ENCODE measurements at places on chromosomes 6 and 20.

DNA sequence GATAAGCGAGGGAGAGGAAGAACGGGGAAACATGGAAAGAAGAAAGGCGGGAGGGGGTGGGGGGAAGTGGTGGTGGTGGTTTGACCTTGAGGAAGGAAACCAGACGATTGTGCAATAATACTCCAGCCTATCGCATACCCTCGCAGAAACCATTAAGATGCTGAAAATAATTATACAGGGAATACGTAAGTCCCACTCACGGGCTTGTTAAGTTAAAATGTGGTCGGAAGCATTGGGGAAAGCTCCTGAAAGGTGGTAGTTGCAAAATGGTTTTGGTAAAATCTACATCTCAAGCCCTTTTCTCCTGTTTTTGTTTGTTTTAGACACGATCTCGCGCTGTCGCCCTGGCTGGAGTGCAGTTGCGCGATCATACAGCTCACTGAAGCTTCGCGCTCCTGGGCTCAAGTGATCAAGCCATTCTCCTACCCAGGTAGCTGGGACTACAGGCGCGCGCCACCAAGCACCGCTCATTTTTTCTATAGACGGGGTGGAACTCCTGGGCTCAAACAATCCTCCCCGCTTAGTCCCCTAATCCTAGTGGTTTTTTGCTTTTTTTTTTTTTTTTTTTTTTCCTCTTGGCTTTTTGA, 128.9 kb upstream of the ZNF184 start:
- no peak for DNase-seq

GRCh38 chr6:139752086-139752485, 377.6 kb upstream of the CITED2 start:
- no peak for DNase-seq

- DNase-seq, result no peak
These were observed 191.7 kb downstream of the ESR1 start for GRCh38 chr6:151999194-151999593.

- no peak for DNase-seq
These were observed 382.8 kb downstream of the EPM2A start for GRCh38 chr6:145352382-145353080.

- DNase-seq, result no peak
These were observed 2.1 kb upstream of the RRAGD start for GRCh38 chr6:89414215-89414614.

GRCh38 chr6:16730738-16731477, 30.4 kb downstream of the ATXN1 start:
- peak; percentile 61 for DNase-seq

DNA sequence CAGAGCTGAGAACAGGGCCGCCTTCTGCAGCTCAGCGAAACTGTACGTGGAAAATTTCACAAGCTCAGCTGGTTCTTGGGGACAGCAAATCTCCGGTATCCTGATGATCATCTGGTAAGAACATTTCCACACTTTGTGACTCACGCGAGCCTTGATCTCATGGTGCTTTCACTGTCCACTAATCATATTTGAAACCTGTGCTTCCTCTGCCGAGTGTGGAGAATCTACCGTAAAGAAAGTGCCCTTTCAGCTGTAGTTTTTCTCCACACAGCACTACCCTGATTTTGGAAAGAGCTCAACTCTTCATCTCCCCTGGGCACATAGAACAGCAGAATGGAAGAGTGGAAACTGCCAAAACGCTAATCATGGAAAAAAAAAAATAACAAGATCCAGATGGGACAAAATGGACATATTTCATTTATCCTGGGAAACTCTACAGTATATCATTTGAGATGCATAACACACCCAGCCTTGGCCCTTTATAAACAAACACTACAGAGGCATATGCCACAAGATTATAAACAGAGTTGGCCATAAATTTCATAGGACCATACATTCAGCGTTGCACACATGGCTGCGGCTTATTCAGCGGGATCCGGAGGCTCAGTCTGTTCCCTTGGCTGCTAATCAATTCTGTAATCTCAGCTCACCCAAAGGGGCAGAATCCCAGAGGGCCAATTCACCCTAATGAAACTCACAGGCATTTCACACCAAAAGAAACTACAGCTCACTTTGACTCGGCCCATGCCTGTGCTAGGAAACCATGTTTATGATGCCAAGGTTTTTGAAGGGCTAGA, 434.5 kb downstream of the HDGFL1 start:
- DNase-seq, result peak; percentile 95

GRCh38 chr6:130514712-130515111, 148.9 kb downstream of the TMEM200A start:
- DNase-seq, result no peak

DNA sequence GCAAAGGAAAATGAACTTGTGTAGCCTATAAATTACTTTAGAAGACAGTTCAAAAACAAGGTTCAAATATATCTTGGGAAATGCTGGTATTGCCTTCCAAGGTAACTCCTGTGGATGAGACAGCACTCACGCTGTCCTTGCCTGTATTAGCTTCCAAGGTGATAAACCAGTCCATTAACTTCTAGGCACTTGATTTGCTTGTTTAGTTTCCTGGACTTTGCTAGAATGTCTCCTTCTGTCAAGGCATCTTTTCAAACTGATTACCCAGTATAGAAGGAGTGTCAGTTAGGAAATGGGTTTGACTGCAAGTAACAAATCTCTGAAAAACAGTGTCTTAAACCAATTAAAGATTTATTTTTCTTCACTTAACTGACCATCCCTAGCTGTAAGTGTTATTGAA, 103.4 kb upstream of the SLC22A23 start:
- DNase-seq, result no peak

DNA sequence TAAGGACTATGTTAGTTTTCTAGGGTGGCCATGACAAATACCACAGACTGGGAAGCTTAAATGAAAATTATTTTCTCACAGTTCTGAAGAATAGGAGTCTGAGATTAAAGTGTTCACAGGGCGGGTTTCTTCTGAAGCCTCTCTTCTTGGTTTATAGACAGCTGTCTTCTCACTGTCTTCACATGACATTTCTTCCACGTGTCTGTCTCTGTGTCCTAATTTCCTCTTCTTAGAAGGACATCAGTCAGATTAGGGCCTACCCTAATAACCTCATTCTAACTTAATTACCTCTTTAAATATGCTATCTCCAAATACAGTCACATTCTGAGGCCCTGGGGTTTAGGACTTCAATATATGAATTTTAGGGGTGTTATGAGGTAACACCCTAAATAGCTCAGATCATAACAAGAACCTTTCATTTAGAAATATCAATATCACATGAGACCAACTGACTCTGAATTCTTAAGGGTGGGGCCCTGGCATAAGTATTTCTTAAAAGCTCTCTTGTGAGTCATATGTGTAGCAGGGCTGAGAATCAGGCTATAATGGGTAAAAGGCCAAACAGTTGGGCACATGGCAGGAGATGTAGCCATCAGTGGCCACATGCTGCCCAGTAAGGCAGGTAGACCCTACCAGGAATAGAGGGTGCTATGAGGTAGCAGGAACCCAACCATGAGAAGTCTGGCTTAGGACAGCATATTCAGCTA, 62.0 kb upstream of the TENT5A start:
- no peak for DNase-seq

- DNase-seq, result no peak
These were observed 20.0 kb upstream of the SIRPA start for GRCh38 chr20:1875183-1875554.

GRCh38 chr6:125188037-125188436, 34.5 kb downstream of the TPD52L1 start:
- peak; percentile 67 for DNase-seq

- DNase-seq, result no peak
These were observed 128.3 kb downstream of the UTRN start for GRCh38 chr6:144413418-144413817.

- no peak for DNase-seq
These were observed 46.1 kb upstream of the UNC93A start for GRCh38 chr6:167244991-167245390.

GRCh38 chr20:38229376-38230252, 30.9 kb downstream of the KIAA1755 start:
- no peak for DNase-seq

- peak; percentile 26 for DNase-seq
These were observed 3.6 kb upstream of the MATN4 start for GRCh38 chr20:45311589-45312211.

- no peak for DNase-seq
These were observed 172.6 kb downstream of the BMP2 start for GRCh38 chr20:6940048-6940447.

DNA sequence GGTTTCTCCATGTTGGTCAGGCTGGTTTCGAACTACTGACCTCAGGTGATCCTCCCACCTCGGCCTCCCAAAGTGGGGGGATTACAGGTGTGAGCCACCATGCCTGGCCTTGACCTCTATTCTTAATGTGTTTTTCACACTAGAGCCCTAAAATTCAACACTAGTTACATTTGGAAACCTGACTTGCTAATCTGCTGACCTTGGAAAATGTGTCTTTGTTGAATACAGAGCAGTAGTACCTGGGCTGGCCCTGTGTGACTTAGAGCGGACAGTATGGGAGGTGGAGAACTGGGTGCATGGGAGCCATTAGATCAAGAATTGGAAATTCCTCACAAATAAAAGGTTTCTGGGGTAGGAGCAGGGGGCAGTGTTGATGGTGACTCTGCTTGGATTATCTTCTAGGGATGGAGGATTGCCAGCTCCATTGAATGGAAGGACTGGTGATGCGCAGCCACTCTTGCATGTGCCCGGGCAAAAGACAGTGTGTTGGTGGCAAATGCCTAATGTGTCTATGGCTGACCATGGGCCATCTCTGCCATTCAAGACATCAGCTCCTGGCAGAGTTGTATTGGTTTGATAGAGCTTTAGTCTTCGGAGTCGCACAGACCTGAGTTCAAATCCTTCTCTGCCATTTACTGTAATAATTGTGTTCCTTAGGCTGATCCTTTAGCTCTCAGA, 53.4 kb downstream of the RALY start:
- no peak for DNase-seq

- DNase-seq, result no peak
These were observed 7.2 kb upstream of the PCIF1 start for GRCh38 chr20:45927071-45927878.

GRCh38 chr20:55354720-55355119, 650.6 kb downstream of the CBLN4 start:
- DNase-seq, result no peak

- no peak for DNase-seq
These were observed 845 bp upstream of the DST start for GRCh38 chr6:56643379-56644089.

GRCh38 chr20:42531508-42531961, 658.2 kb downstream of the PTPRT start:
- DNase-seq, result peak; percentile 40

GRCh38 chr20:62392621-62393334, 5.9 kb downstream of the RPS21 start:
- no peak for DNase-seq

DNA sequence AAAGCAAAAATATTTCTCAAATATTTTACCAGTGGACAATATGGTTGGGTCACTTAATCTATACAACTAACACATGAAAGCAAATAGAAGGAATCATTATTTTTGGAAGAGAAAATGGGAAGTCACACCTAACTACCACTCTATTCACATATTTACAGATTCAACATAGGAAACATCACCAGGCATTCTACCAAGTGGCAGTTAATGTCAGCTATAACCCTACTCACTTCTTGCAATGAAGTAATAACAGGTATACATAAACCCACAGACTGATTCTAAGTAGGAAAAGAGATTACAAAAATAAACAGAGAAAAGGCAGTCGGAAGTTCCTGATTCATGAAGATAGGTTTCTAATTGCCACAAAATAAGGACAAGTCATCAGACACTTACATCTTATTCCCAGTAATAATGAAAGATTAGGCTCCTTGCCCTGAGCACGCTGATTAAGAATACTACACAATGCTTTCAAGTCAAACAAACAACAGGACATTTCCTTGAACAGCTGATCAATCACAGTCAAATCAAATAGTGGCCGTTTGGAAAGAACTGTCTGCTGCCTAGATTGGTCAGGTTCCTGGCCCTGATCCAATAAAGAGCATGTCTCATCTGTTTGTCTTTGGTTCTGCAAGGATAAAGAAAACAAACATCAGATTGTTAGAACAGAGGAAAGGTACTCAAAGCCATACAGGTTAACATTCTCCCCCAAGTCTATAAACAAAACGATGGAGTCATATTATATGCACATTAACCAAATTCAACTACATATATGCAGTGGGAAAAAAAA, 79.2 kb upstream of the PLN start:
- DNase-seq, result no peak

GRCh38 chr6:42482174-42482573, 30.4 kb upstream of the TRERF1 start:
- DNase-seq, result peak; percentile 68

DNA sequence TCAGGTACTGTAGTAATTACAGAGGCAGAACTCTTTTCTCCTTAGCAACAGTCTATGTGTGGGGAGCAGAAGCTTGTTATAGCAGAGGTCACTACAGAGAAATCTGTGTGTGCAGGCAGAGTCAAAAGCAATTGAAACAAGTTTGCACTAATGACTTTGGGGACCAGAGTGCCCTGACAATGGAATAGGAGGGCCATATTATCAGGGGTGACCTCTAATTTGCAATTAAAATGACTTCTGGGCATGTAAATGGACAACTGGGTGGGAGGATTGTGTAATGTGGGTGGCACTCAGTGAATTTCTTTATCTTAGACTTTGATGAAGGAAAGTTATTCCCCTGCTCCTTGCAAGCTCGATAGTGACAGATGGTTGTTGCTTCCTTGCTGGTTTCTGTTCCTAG, 127.2 kb downstream of the PLCB4 start:
- no peak for DNase-seq

DNA sequence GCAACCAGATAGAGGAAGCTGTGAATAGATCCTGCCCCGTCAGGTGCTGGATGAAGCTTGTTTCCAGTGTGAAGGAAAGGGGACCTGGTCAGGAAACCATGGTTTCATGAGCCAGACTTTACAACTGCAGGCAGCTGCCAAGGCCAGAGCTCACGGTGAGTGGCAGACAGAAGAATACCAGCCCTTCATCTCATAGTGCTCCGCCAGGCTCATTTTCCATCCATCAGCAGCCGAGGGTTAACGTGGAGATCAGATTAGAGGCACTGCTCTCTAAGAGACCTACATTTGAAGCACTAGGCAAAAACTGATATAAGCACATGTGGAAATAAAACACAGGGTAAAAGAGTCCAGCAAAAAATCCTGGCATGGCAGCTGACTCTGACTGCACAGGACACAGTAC, 172.4 kb downstream of the CD24 start:
- DNase-seq, result no peak

DNA sequence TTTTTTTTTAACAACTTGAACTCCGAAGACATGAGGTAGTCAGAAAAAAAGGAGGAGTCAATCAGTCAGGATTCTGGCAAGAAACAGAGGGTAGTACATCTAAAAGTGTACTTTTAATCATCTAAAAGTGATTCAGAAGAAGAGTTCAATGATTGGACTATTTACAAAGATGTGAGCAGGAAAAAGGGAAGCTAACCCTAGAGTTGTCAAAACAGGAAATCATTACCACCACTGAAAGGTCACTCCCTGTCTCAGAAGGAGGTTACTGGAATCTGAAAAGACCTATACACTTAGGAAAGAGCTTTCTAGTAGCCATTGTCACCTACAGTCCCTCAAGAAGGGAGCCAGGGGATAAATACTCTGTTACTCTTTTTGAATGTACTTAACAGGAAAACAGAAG, 16.7 kb upstream of the LMBRD1 start:
- DNase-seq, result no peak

Data from umbilical cord (tissue), 2 donors.